GM04504 (cell line): ENCODE measurements at places on chromosomes 4 and X.

- DNase-seq, result no peak
Measured at GRCh38 chr4:40327340-40327739, 7.8 kb upstream of the CHRNA9 start.

DNA sequence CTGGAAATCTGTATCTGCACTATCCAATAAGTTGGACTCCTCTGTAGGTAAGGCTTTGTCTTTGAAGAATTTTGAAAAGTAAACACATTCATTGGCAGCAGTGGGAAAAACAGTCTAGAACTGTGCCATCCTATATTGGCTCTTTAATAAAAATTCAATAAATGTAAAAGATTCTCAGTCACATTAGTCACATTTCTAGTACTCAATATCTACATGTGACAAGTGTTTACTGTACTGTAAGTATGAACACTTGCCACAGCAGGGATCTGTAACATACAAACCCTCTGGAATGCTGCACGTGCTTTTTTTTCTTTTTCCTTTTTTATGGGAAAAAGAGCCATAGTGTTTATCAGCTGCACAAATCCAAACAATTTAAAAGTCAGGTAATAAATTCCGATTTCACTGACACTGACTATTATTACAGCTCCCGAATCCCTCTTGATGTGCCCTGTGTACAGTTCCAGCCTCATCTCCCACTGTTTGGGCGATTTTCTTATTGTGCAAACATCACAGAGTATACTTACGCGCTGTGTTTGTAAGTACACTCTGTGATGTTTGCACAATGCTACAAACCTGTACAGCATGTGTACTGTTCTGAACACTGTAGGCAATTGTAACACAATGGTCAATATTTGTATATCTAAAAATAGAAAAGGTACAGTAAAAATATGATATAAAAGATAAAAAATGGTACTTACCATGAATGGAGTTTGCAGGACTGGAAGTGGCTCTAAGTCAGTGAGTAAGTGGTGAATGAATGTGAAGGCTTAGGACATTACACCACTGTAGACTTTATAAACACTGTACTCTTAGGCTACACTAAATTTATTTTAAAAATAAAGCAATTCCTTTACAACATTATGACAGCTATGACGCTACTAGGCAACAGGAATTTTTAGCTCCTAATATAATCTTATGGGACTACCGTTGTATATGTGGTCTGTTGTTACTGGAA is 8.7 kb downstream of the PYURF start:
- no peak for DNase-seq

- no peak for DNase-seq
Measured at GRCh38 chrX:20654596-20655106, 387.9 kb upstream of the RPS6KA3 start.

DNA sequence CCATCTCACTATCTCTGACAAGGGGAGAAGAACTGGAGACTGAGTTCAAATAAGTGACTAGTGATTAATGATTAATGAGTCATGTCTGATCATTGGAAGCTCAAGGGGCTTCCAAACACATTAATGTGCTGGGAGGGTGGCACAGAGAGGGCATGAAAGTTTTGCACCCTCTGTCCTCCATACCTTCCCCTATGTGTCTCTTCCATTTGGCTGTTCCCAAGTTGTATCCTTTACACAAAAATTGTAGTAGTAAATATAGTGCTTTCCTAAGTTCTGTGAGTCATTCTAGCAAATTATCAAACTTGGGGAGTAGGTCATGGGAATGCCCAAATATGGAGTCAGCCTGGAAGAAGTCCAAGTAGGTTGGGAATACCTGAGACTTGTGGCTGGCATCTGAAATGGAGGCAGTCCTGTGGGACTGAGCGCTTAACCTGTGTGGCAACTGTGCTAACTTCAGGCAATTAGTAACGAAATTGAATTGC is 4.1 kb upstream of the FAM200B start:
- DNase-seq, result no peak

GRCh38 chr4:49000806-49001205 is 14.7 kb downstream of the CWH43 start:
- DNase-seq, result no peak

DNA sequence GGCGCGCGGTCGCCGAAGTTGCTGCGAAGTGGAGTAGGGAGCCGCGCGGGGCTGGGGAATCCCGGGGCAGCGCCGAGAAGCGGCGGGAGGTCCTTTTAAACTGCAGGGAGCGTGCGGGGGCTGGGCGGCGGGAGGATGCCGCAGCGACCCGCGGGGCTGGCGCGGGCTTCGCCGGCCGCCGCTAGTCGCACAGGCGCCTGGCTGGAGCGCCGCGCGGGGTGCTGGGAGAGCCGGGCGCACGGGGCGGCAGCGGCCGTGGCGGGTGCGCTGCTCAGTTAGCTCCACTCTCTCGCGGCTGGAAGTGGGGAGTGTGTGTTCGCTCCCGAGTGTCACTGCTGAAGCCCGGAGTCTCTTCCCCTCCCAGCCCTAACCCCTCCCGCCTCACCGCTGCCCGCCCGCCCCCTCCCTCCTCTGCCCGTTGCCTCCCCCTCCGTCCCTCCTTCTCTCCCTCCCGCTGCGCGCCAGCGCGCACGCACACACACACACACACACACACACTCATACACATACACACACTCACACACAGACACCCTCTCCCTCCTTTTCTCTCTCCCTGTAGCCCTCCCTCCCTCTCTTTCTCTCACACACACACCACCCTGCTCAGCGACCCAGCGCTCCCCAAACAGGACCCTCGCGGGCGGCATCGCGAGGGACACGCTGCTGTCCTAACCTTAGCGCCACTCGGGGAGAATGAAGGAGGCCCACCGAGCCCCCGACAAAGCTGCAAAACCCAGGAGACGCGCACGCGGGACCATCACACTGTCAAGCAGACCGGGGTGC is at the start of gene NDNF:
NDNF (minus strand) TSS at position 312 of the 780 bp plus-strand sequence. CDS start 26,698 bp downstream, outside the sequence.
- no peak for DNase-seq

GRCh38 chrX:10111364-10112148 is 45.2 kb upstream of the CLCN4 start:
- no peak for DNase-seq

GRCh38 chrX:38515291-38515690 is 46.1 kb upstream of the TSPAN7 start:
- DNase-seq, result no peak

DNA sequence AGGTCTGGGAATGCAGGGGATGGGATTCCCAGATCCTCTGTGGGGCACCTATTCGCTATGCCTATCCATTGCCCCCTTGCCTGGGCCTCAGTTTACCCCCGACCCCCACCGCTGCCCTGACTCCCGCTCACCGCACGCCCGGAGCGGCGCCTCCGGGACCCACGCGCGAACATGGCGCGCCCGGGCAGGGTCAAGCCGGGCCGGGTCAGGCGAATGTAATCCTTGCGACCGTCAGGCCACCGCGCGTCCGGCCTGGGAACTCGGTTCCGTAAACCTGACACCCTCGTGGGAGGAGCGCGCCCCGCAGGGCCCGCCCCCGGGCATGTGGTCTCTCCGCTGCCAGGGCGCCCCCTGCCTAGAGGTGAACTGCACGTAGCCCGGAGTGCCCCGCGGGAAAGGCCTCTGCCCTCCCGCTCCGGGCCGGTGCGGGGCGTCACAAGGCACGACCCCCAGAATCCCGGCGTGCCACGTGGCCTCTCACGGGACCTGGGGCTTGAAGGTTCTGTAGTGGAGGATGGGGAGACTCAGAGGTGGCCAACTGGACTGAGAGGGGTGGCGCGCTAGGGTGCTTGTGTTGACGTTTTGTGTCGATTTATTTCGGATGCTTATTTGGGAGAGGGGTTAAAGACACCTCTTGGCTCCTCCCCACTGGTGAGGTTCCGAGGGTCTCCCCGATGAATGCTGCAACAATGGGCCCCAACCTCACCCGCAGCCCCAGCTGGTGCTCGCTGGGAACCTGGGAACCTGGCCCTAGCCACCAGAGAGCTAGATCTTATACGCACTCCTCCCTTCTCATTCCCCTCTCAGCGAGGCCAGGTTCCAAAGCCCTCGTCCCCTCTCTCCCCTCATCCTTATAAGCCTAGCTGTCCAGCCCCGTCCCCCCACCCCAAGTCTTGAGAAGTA is at the start of gene PRICKLE3:
PRICKLE3 (minus strand) TSS at position 249 of the 903 bp plus-strand sequence; CDS start at position 173, 76 bp downstream.
- DNase-seq, result peak; percentile 24

DNA sequence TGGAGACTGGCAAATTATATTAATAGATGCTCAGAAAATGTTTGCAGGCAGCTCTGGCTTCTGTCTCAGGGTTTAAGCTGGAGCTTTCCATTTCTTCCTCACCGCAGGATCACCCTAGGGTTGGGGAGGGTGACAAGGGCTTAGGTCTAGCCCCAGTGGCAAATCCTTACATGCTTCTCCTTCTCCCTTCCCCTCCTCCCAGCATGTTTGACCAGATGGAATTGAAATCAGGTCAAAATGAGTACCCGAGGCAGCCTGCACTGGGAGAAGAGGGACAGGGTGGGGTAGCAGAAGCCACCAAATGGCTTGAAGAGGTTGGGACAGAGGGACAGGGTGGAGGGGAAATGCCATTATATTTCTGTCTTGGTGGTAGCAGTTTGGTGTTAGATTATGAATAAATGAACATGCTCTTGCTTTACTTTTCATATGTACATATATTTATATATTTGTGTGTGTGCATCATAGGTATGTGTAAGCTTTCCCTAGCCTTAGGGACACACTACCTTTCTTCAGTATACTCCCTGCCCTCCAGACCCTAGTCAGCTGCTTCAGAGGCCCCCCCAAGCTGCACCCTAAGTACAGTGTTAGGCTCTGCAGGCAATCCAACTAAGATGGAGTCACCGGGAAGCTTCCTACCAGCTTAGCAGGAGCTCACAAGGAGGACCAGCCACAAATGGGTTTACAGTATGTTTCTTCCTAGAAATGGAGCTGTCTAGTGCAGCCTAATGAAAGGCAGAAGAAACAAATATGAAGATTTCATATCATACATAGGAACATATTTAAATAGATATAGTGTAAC is 1.8 kb downstream of the TMEM35A start:
- DNase-seq, result no peak

DNA sequence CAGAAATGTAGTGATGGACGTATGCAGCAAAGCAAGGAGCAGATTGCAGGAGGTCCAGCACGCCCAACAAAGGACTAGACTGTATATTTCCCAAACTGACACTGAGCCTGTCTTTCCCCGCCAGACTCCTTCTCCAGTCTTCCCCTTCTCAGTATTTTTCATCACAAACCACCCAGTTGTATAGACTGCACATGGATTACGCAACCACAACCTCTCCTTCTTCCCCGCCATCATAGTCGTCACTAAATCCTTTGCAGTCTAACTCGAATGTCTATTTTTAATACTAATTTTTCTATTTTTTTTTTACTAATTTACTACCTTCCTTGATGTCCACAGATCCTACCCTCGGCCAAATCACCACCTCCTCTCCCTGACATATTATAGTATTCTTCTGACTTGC is 105.4 kb downstream of the MTNR1A start:
- no peak for DNase-seq

DNA sequence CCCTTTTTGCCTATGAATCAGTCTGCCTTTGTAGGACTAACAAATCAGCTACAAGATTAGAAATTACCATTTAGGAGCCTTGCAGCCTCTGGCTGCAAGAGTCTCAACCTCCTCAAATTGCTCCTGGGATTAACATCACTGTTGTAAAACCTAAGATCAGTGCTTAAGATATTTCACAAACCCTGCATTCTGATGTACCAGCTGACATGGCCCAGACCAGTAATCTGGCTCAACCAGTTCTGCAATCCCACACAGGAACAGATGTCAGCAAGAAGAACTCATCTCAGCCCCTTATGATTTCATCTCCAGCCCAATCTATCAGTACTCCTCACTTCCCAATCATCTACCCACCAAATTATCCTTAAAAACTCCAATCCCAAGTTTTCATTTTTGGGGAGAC is 32.5 kb upstream of the AADAT start:
- no peak for DNase-seq

- no peak for DNase-seq
Measured at GRCh38 chrX:116490104-116490503, 27.3 kb upstream of the CT83 start.

DNA sequence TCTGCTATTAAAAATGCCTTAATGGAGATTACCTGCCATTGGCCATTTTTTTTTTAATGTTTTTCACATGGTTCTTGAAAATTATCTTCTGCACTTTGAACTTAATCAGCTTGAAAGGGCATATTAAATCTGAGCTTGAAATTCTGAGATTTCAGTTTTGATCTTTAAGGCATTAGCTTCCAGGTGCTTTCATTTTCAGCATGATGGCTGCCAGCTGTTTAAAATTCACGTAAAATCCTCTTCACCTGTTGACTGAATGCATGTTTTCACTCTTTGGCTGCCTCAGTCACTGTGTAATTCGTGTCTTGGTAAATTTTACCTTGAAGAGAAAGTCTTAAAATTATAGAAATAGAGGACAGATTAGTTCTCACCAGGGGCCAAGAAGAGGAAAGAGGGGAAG is 39.6 kb downstream of the SMAD1 start:
- DNase-seq, result no peak

- no peak for DNase-seq
Measured at GRCh38 chr4:37483610-37484009, 202.6 kb downstream of the RELL1 start.

- DNase-seq, result no peak
Measured at GRCh38 chr4:53890461-53890860, 173.9 kb downstream of the CHIC2 start.

- DNase-seq, result no peak
Measured at GRCh38 chr4:152281211-152281610, 254.7 kb downstream of the FBXW7 start.

- no peak for DNase-seq
Measured at GRCh38 chr4:15765910-15766697, 12.0 kb upstream of the CD38 start.
